ENCODE measurements at places on chromosomes 5 and 9.

GRCh38 chr9:127580879-127581475 lies 31.1 kb upstream of the STXBP1 start:
- no peak for DNase-seq

- DNase-seq, result no peak
Observed at GRCh38 chr9:26880262-26880661, 12.3 kb downstream of the CAAP1 start.

GRCh38 chr5:588406-588995 lies 23.6 kb upstream of the CEP72 start:
- no peak for DNase-seq

DNA sequence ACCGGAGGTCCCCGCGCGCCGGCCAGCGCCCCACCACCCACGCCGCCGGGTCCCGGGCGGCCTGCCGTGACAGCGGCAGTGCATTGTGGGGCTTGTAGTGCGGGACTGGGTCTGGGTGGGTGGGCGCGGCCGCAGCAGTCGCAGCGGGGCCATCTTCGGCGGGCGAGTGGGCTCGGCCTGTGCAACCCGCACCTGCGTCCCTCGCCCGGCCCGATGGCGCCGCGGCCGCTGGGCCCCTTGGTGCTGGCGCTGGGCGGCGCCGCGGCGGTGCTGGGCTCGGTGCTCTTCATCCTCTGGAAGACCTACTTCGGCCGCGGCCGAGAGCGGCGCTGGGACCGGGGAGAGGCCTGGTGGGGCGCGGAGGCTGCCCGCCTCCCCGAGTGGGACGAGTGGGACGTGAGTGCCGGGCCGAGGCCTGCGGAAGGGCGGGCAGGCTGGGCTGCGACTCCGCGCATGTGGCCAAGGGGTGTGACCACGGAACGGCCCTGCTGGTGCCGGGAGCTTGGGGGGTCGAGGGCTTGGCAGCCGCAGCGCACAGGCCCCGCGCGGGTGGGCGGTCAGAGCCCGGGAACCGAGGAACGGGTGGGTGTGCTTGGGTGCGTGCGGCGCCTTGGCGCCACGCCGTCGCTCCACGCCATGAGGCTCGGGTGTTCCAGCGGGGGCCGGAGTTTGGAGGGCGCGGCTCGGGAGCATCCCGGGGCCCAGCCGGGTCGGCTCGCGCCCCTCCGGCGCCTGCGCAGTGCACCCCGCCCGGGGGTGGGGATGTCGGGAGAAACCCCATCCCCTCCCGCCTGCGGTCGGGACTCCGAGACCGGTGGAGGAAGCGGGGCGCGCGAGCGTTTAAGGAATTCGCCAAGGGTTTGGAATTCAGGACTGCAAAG lies at the start of gene ARL10:
ARL10 (plus strand) TSS at position 137 of the 881 bp plus-strand sequence; CDS start at position 214, 77 bp downstream.
- peak; percentile 66 for DNase-seq

DNA sequence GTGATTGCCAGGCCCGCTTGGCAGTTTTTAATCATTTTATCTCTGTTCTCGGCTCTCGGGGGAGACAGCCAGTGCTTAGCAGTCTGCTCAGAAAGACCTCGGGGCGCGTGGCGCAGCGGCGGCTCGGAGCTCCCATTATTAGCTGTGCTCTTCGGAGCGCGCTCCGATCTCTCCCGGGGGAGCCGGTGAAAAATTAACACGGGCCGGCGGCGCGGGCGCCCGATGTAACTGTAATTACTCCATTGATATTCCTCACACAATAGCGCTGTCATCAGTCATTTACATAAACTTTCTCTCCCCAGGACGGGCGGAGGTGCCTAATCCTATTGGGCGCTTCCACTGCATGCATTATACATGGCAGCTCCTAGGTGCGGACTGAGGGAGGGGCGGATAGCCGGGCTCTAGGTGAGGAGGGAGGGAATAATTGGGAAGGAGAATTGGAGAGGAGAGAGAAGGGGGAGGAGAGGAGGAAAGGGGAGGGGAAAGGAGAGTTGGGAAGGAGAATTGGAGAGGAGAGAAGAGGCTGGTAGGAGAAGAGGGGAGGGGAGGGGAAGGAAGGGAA lies 24.9 kb downstream of the LMX1B start:
- DNase-seq, result no peak

DNA sequence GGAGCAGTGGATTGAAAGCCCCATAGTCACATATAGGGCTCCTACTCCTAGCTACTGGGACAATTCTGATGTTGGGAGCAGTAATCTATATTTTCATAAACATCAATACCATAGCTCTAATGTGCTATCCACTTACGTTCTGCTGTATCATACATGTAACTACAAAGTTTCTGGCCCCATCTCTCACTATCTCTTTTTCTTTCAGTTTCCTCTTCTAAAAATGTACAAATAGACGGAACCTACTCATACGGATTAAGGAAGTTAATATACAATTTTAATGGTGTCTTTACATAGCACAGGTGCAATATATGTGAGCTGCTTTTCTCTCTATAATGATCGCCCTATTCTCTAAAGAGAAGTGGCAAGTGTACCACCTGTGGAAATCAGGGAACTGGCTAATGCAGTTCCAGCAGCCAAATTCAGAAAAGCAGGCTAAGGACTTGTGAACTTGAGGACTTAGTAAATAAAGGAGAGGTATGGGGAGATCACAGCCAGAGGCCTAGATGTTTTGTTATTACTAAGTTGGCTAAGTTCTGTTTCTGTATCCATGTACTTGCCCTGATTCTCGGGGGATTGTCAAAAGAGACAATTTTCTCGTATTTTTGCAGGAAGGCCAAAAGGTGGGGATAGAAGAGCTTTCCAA lies 1021.9 kb downstream of the CDH12 start:
- DNase-seq, result no peak

GRCh38 chr5:59260973-59261372 lies 632.6 kb downstream of the PDE4D start:
- no peak for DNase-seq

GRCh38 chr5:8340261-8340660 lies 471.3 kb downstream of the MTRR start:
- no peak for DNase-seq

- peak; percentile 67 for DNase-seq
Observed at GRCh38 chr5:56610093-56610698, 205.2 kb upstream of the MAP3K1 start.

DNA sequence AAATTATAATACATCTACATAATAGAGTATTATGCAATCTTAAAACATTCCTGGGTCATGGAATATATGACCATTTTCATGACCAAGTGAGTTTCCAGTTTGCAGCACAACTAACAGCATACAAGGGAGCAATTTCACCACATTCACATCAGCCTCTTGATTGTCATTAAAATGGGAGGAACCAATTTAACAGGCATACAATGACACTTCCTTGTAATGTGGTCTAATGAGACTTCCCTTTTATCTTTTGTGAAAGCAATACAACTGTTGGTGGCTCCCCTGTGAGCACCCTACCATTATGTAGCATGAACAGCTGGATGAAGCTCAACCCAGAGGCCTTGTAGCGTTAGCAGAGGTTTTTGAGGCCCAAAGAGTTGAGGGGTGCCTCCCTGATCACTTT lies 13.6 kb upstream of the TMOD1 start:
- no peak for DNase-seq

DNA sequence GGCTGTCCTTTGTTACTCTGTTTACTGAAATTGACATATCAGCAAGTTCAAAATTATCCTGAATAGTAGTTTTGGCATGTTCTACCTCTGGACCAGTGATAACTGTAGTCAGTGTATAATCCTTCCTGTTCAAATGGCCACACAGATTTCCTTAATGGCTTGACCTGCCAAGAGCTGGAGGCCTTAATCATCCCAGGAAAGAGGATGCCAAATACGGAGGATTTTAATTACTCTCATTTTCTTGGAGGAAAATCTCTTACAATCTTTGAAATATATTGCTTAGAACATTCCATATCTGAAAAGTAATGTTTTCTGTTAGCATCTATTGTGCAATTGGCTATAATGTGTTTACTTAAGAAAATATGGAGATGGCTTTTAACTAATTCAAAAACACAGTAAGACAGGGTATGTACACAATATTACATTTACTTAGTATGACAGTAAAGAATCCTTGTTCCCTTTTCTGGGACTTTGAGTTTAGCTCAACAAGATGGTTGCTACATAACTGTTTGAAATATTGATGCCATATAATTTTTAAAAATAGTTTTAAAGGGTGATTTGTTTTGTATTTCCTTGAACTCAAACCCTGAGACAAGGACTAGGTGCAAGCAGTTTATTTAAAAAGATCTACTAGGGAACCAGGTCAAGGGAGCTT lies 68.9 kb upstream of the SELENOP start:
- DNase-seq, result no peak

GRCh38 chr5:107129051-107129450 lies 541.7 kb downstream of the EFNA5 start:
- DNase-seq, result no peak

DNA sequence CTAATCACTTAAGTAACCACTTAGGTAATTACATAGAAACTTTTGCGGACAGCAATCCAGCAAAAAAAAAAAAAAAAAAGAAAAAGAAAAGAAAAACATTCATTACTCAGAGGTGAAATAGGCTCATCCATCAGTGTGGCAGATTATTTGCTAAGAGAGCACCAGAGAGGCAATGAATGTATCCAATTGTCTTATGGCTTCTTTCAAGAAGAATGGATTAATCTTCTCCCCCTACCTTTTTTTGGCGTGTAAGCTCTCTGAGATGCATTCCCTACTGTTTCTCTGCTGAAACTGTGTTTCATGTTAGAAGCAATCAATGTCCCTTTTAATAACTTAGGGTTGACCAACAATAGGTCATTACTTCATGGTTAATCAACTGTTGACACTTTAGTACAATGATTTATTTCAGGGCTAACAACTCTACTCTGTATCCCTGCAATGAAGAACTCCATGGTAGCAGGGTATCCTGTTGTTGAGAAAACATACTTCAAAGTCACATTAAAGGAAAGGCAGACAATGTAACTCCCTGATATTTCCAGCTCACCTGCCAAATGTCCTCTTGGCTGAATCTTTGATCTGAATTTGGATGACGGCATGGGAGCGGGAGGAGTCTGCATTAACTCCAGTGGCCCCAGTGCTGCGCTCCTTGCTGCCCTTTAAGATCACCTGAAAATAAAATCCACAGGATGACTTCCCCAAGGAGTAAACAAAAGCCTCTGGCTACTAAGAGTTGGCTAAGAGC lies 57.6 kb downstream of the KIF24 start:
- no peak for DNase-seq

- DNase-seq, result no peak
Observed at GRCh38 chr5:139140591-139141071, 57.5 kb downstream of the SIL1 start.

- peak; percentile 72 for DNase-seq
Observed at GRCh38 chr5:76641514-76642120, 18.4 kb upstream of the F2RL2 start.

GRCh38 chr9:75775166-75775565 lies 115.3 kb upstream of the PCSK5 start:
- DNase-seq, result no peak

DNA sequence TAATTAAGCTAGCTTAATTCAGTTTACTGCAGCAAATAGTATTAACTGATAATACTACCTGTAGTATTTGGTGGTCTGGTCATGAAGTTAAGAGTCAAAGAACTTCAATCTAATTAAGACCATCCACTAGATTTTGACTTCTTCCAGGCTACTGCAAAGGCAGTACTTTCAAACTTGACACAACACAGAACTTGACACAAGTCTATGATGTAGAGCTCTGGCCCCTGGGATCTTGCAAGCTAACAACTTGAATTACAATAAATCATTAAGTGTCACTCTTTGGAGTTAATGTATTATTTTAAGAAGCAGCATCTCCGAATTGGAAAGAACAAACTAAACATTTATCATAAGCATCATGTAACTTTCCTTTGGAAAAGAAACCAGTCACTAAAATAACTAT lies 40.9 kb downstream of the UIMC1 start:
- no peak for DNase-seq

- peak; percentile 51 for DNase-seq
Observed at GRCh38 chr9:113568571-113569321, 105.2 kb downstream of the RGS3 start.

GRCh38 chr9:114539701-114540380 lies 34.6 kb upstream of the WHRN start:
- DNase-seq, result peak; percentile 63

DNA sequence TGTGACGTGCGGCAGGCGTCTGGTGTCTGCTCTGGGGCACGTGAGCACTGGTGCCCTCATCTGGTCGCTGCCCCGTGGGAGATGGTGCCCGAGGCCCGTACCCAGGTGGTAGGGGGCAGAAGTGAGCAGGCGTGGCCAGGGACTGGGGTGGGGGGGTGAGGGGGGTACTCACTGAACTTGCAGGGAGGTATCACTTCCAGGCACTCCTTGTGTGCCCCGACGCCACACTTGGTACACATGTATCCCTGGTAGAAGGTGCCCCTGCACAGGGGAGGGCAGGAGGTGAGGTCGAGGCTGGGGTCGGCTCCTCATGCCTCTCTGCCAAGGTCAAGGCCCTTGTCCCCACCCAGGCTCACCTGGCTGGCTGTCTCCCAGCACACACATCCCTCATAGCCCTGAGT lies 45.2 kb upstream of the SARDH start:
- no peak for DNase-seq

- no peak for DNase-seq
Observed at GRCh38 chr5:67588389-67588788, 391.8 kb upstream of the CD180 start.

DNA sequence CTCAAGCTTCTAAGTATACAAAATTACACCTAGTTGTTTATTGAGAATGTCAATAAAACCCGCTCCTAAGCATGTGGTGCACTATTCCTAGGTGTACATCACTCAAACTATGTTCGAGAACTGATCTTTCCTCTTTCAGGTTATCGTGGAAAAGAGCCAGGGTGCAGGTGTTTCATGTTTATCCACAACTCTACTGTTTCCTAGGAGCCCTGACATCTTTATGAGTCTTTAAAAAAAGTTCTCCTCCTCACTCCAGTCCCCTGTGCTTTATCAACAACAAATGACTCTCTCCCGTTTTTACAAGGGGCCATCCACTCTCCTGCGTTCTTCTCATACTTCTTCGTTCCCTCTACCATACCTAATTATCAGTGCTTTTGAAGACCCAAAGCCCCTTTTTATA lies 78.8 kb upstream of the NFIL3 start:
- DNase-seq, result no peak

- no peak for DNase-seq
Observed at GRCh38 chr5:124239572-124239971, 506.9 kb downstream of the ZNF608 start.

DNA sequence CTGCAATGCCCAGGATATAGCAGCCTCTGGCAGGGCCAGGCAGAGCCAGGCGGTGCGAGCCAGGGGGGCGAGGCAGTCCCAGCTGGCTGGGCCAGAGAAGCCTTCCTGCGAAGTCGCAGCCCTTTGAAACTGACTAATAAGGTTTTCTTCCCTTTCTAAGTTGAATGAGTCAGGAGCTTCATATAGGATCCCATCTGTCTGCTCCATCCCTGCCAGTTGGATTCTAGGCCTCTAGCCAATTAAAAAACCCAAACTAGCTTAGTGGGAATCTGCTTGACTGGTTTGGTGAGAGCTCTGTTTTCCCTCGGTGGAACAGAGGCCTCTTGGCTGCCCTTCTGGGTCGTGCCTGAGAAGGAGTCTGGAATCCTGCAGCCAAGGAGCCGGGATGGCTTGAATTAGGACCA lies 70.1 kb upstream of the RAPGEF1 start:
- DNase-seq, result no peak

GRCh38 chr5:172594431-172594830 lies 46.6 kb upstream of the NEURL1B start:
- DNase-seq, result no peak

- no peak for DNase-seq
Observed at GRCh38 chr9:131669269-131670157, 70.4 kb downstream of the RAPGEF1 start.

- DNase-seq, result peak; percentile 38
Observed at GRCh38 chr9:133233681-133234432, 24.8 kb upstream of the OBP2B start.

GRCh38 chr9:93510041-93510440 lies 56.7 kb upstream of the FAM120AOS start:
- DNase-seq, result no peak
